ENCODE measurements at places on chromosomes 1 and 21. TPM values are rescaled to one million over a fixed set of nuclear protein-coding genes. Genes with fewer than 3 reads are reported as not detected.

DNA sequence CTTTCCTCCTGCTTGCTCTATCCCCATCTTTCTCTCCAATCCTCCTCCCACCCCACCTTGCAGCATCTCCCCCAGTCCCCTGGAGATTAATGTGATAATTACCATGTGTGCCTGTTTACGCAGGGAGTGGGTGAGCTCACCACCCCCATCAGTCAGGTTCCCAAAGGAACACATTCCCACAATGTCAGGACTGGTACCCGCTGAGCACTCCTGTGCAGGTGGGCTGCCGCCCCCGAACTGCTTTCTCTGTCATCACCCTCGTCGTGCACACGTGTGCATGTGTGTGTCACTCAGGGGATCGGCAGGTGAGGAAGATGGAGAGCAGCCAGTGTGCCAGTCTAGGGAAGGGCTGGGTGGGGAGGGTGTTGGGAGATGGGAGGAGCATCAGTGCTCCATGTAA is 163.4 kb downstream of the CACNA1E start:
- H3K36me3 ChIP-seq = no peaks in the 10 kb centered on the region
- no peak overlapping the region for H3K27ac ChIP-seq
- no peaks in the 10 kb centered on the region for H3K27me3 ChIP-seq
- no peak for DNase-seq
- no peak overlapping the region for H3K4me3 ChIP-seq

DNA sequence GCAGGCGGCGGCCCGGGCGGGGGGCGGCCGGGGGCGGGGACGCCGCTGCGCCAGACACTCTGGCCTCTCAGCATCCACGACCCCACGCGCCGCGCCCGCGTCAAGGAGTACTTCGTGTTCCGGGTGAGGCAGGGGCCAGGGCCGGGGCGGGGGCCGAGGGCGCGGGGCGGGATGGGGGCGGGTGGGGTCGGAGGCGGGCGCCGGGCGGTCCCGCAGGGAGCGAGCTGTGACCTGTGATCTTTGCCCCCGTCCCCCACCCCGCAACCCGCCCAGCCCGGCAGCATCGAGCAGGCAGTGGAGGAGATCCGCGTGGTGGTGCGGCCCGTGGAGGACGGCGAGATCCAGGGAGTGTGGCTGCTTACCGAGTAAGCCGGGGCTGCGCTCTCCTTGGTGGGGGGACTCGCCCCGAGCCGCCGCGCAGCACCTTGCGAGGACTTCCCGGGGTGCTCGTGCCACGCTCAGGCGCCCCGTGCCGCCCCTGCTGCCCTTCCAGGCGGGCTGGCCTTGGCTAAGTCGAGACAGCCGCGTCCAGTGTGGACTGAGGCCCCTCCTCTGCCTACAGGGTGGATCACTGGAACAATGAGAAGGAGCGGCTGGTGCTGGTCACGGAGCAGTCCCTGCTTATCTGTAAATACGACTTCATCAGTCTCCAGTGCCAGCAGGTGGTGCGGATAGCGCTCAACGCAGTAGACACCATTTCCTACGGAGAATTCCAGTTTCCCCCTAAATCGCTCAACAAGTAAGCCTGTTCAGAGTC is 514 bp downstream of the TPRG1L start:
- H3K4me1 ChIP-seq = peaks cover 13% of the 10 kb centered on the region
- peak; percentile 77 for DNase-seq
- H3K4me3 ChIP-seq = peak overlapping the region; percentile 81
- H3K27me3 ChIP-seq = peaks cover 15% of the 10 kb centered on the region
- no peaks in the 10 kb centered on the region for H3K36me3 ChIP-seq

DNA sequence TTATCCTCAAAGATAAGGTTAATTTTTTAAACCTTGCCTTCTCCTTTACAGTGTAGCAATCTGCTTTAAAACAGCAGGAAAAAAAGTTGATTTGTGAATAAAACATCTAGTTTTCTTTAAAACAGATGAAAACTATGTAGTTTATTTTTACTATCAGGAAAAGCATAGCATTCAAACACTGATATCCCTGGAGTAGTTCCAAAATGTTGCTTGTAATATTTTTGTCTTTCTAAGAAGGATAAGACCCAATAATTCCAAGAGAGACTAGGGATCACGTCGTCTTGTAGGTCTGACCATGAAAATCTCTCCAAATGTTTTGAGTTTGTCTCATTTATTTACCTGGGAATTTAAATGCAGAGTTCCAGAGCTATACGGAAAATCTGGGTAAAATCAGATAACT is 204.0 kb downstream of the NTNG1 start:
- H3K4me1 ChIP-seq = peaks cover 24% of the 10 kb centered on the region
- DNase-seq = no peak
- H3K36me3 ChIP-seq = no peaks in the 10 kb centered on the region
- no peak overlapping the region for H3K4me3 ChIP-seq
- H3K27ac ChIP-seq = no peak overlapping the region
- H3K27me3 ChIP-seq = no peaks in the 10 kb centered on the region

DNA sequence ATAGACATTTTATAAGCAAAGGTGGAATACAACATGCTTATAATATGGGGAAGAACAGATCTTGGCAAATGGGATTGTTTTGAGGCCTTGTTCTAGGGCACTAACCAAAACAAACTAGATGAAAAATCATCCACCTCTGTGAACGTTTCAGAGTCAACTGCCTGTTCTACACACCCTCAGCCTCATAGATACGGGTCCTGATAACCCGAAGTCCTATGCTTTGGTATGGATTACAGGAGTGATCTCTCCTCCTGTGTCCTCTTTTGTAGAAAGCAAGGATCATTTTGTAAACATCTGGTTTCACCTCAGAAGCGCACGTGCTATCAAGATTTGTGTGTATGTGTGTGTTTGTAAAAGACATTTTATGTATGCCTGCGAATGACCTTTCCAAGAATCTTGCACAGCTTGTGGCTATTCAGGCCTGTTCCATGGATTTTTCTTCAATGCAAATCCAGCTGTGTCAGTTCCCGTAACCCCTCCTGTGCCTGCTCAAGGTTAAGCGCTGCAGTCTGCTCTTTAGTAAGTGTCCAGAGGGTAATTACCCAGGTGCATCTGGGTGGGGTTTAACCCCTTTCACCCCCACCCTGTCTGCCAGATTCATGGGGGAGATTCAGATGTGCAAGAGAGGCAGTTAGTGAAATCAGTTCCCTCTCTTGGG is 132.4 kb downstream of the ROR1 start:
- no peaks in the 10 kb centered on the region for H3K36me3 ChIP-seq

GRCh38 chr21:45417256-45417950 is 12.4 kb downstream of the COL18A1 start:
- no peak overlapping the region for H3K27ac ChIP-seq
- H3K4me1 ChIP-seq = peaks cover 23% of the 10 kb centered on the region
- H3K36me3 ChIP-seq = no peaks in the 10 kb centered on the region
- no peak for DNase-seq
- no peak overlapping the region for H3K4me3 ChIP-seq

DNA sequence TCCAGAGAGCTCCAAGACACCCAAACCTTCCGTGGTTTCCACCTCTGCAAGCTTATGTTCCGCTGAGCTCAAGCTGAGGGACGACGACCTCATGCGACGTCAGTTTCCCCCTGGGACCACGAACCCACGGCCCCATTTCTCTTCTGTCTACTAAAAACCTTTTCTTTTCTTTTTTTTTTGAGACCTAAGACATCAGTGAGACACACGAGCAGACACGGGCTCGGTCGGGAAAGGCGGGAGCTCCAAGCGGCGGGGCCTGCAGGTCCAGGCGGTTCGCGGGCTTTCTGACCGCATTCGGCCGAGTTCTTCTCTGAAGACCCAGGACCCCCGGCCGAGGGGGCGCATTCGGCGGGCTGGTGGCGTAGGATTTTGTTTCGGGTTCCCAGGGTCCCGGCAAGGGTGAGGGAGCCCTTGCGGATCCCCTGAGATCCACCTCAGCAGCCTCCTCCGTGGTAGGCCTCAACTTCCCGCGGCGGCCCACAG is 402 bp downstream of the C21orf58 start:
- H3K27me3 ChIP-seq = no peaks in the 10 kb centered on the region
- DNase-seq = peak; percentile 52
- H3K4me1 ChIP-seq = peaks cover 35% of the 10 kb centered on the region
- peak overlapping the region; percentile 99 for H3K4me3 ChIP-seq
- no peaks in the 10 kb centered on the region for H3K36me3 ChIP-seq

DNA sequence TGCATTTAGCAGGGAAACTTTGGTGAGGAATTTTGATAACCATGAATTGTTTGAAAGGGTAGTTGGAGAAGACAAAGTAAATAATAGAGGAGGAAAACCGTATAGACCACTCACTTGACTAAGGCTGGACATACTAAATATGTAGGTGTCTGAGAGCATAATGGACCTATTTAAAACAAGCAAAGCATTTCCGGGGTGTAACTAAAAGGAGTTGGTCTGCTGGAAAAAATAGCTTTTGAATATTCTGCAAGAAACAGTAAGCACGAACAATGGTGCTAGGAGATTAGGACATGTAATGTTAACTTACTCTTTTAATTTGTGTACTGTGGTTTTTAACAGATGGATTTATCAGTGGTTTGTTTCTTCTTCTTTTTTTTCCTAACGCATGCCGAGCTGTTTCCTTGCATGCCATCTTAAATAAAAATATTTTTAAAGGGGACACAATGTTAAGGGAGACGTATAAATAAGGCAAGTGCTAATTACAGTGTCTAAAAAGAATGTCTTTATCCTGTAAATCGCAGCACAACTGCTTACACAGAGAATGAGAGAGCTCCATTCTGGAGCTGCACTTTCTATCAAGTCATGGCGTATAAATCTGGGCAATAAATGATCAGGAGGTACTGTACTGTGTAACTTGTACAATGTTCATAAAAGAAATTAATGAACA is 492.1 kb downstream of the LMO4 start:
- peak overlapping the region; percentile 3 for H3K4me3 ChIP-seq
- H3K36me3 ChIP-seq = no peaks in the 10 kb centered on the region
- H3K4me1 ChIP-seq = peaks cover 16% of the 10 kb centered on the region
- DNase-seq = peak; percentile 45
- H3K27ac ChIP-seq = no peak overlapping the region

DNA sequence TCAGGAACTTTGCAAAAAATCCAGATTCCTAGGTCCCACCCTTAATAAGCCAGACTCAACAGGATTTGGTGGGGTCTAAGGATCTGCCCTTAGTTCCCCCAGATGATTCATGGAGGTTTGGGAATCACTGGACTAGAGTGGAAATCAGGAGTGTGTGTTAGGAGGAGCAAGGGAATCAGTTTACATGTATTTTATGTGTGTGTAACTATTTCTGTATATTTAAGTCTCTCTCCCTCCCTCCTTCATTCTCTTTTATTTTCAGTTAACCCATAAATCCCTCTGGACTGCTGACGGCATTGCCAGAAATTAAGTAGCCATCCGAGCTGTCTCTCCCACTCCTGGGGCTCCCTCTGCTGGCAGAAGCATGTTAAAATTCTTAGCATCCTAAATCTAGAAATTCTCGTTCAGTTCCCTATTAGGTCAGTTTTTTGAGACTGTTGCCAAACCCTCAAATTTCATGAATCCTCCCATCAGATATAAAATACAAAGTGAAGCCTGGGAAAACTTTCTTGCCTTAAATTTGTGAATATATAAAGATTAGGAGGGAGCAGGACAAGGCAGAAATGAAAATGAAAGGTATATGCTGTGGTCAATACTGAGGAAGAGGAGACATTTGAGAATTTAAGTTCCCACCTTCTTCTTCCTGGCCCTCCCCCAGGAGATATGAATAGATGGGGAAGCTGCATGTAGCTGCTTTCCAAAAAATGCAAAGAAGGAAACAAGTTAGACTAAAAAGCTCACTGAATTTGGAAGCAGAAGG is 11.7 kb upstream of the HSD11B1 start:
- no peak overlapping the region for H3K4me3 ChIP-seq
- H3K27me3 ChIP-seq = peaks cover 26% of the 10 kb centered on the region
- DNase-seq = peak; percentile 89
- H3K4me1 ChIP-seq = no peaks in the 10 kb centered on the region
- H3K27ac ChIP-seq = no peak overlapping the region
- H3K36me3 ChIP-seq = no peaks in the 10 kb centered on the region

DNA sequence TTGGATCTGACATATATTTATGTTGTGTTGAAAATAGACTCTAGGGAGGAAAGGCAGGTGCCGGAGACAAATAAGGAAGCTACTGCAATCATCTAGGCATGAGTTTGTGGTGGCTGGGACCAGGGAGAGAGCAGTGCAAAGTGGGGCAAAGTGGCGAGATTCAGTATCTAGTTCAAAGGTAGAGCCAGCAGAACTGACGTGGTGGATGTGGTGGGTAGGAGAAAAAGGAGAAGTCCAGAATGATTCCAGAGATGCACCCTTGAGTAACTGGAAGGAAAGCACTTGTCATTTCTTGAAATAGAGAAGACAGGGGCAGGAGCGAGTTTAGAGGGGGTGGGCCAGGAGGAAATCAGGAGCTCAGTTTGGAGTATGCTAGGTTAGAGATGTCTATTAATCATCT is 275.2 kb downstream of the KAZN start:
- H3K27ac ChIP-seq = no peak overlapping the region
- H3K36me3 ChIP-seq = no peaks in the 10 kb centered on the region
- peaks cover 9% of the 10 kb centered on the region for H3K4me1 ChIP-seq
- DNase-seq = no peak
- H3K27me3 ChIP-seq = no peaks in the 10 kb centered on the region

DNA sequence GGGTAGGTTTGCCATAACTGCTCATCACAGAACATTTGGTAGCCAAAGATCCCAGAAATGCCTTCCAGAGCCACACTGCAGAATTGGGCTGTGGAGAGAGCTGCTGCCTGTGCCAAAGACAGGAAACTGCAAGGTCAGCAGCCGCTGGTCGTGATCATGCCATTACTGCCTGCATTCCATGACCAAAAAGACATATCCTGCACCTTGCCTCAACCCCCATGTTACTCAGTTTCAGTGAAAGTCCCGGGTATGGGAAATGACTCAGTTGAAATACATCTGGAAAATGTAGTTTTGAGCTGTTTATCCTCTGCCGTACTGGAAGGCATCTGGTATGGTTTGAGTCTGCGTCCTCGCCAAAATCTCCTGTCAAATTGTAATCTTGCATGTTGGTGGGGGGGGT is 161.7 kb downstream of the FCRL5 start:
- H3K4me1 ChIP-seq = no peaks in the 10 kb centered on the region
- no peak overlapping the region for H3K27ac ChIP-seq
- H3K27me3 ChIP-seq = no peaks in the 10 kb centered on the region
- H3K4me3 ChIP-seq = no peak overlapping the region

DNA sequence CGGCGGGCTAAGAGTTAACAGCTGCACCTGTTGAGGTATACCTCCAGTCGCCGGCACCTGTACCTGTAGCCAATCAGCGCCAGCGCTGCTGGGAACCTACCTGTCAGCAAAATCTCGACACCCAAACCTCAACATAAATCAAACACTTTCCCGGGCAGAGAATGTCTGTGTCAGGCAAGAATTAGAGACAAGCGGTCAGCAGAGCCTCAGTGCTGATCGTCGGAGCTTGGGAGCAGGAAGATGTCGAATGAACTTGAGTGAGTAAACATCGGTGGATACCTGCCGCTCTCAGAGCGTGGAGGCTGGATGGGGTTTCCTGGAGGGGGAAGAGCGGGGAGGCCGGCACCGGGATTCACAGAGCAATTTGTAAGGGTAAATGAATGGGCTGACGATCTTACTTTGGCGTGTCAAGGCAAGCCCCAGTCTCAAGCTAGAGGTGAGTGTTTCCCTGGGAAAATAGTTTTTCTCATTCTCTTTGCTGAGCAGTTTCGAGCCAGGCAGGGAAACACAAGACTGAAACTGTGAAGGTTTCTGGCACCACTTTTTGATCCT is at the start of gene GRHL3:
Gene GRHL3, plus strand, starts transcription at position 46 of the 552 bp plus-strand sequence. Its CDS starts 195 bp downstream, at position 241.
- H3K27me3 ChIP-seq = peaks cover 67% of the 10 kb centered on the region
- DNase-seq = no peak
- H3K4me3 ChIP-seq = peak within 1 kb of the TSS; percentile 40

Gene ANXA9
- total RNA-seq = 0.77 TPM

Gene PTCH2
- total RNA-seq = 0.09 TPM

Gene HSD11B1
- not detected for total RNA-seq

Gene CFAP45
- total RNA-seq = not detected

Gene INPP5B
- total RNA-seq = 27.2 TPM

Gene SIPA1L2
- total RNA-seq = 19.5 TPM

Gene ACTA1
- total RNA-seq = 1.2 TPM

Gene VAMP4
- total RNA-seq = 11.3 TPM

Gene MAN1C1
- total RNA-seq = 5.3 TPM

Gene CORT
- not detected for total RNA-seq
